Tracheal epithelial cell (primary cell): ENCODE measurements at places on chromosomes 4 and X. TPM values are rescaled to one million over a fixed set of nuclear protein-coding genes. Genes with fewer than 3 reads are reported as not detected.

Gene EVC
- total RNA-seq = 17.1 and 17.9 TPM in 2 replicates

Gene GDPD2
- under 0.01 TPM in 1 of 2 replicates, not detected in the other for total RNA-seq

Gene RXFP1
- under 0.01 TPM in 1 of 2 replicates, not detected in the other for total RNA-seq

Gene KLB
- total RNA-seq = under 0.01 TPM in 1 of 2 replicates, not detected in the other

Gene WDR45
- 33.0 and 37.4 TPM in 2 replicates for total RNA-seq

Gene CXorf65
- not detected in 2 replicates for total RNA-seq

Gene ARMCX1
- total RNA-seq = 7.2 and 15.7 TPM in 2 replicates

Gene VCX
- total RNA-seq = not detected in 2 replicates

Gene SH3D19
- 8.4 and 26.0 TPM in 2 replicates for total RNA-seq

Gene XAGE1B
- total RNA-seq = not detected in 2 replicates

Gene NPY1R
- 0.96 TPM in 1 of 2 replicates, not detected in the other for total RNA-seq

Gene FAM50A
- total RNA-seq = 44.1 and 60.5 TPM in 2 replicates

Gene SLC26A1
- total RNA-seq = 0.21 and 0.24 TPM in 2 replicates

Gene APELA
- total RNA-seq = not detected in 2 replicates

Gene FRAS1
- total RNA-seq = 5.8 and 6.2 TPM in 2 replicates

Gene RAB39B
- total RNA-seq = under 0.01 and 0.21 TPM in 2 replicates

Gene DSPP
- total RNA-seq = not detected in 2 replicates

Gene CTSO
- 2.6 and 5.5 TPM in 2 replicates for total RNA-seq

Gene PIR
- 28.2 and 61.8 TPM in 2 replicates for total RNA-seq

Gene TMEM271
- total RNA-seq = not detected in 2 replicates

Gene FGFBP1
- 65.2 and 99.8 TPM in 2 replicates for total RNA-seq

Gene KCND1
- total RNA-seq = 0.43 and 0.48 TPM in 2 replicates

Gene SULT1B1
- total RNA-seq = under 0.01 TPM in 1 of 2 replicates, not detected in the other

Gene NELFA
- total RNA-seq = 15.7 and 23.2 TPM in 2 replicates

Gene RPL34
- total RNA-seq = 668 and 990 TPM in 2 replicates

Gene FGF5
- 1.9 and 8.0 TPM in 2 replicates for total RNA-seq

Gene ANXA10
- 0.24 and 0.43 TPM in 2 replicates for total RNA-seq

Gene PPBP
- total RNA-seq = 0.24 and 0.85 TPM in 2 replicates

Gene ARR3
- total RNA-seq = not detected in 2 replicates

Gene LEF1
- total RNA-seq = 0.96 TPM in 1 of 2 replicates, not detected in the other

Gene TMPRSS11B
- total RNA-seq = under 0.01 and 0.21 TPM in 2 replicates

Gene SSX2
- total RNA-seq = not detected in 2 replicates

Gene F8
- 0.64 and 1.4 TPM in 2 replicates for total RNA-seq

Gene CYTL1
- 0.48 TPM in 1 of 2 replicates, not detected in the other for total RNA-seq

Gene TMEM35A
- not detected in 2 replicates for total RNA-seq

Gene PF4V1
- 2.7 TPM in 1 of 2 replicates, not detected in the other for total RNA-seq

Gene ACE2
- total RNA-seq = under 0.01 and 0.24 TPM in 2 replicates

Gene FHIP1A
- total RNA-seq = 25.2 and 44.8 TPM in 2 replicates

Gene PPP4R3C
- not detected in 2 replicates for total RNA-seq
